Activated CD8-positive, alpha-beta memory T cell treated with anti-CD3 and anti-CD28 coated beads for 1 hour (primary cell): ENCODE measurements at places on chromosomes 2 and 18.

DNA sequence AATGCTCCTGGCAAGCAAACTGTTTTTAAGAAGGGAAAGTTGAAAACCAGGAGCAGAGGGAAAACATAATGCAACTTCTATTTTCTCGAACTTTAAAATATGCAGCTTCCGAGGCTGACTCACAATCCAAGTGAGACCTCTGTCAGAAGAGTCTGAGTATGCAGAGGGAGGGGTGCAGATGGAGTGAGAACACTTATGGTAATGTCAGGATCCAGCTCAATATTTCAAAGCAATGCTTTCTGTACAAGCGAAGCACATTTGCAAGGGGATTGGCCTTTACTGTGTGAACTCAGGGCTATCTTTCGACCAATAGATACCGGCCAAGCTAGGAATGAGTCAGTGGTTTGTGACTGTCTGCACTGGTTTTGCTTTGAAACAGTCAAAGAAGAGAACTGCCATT, 242.7 kb downstream of the CNTNAP5 start:
- DNase-seq: no peak

- no peak for DNase-seq
Observed at GRCh38 chr18:6557057-6557769, 142.5 kb upstream of the L3MBTL4 start.

DNA sequence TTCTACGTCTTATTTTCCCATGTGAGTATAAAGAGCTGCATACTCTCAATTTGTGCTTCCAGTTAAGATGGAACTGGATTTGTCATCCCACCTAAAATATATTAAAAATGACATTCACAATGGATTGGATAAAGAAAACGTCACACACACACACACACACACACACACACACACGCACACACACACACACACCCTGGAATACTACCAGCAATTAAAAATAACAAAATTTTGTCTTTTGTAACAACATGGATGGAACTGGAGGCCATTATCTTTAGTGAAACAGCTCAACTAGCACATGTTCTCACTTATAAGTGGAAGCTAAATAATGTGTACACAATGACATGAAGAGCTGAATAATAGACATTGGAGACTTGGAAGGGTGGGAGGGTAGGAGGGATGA, 3.8 kb upstream of the QPCT start:
- DNase-seq: no peak

DNA sequence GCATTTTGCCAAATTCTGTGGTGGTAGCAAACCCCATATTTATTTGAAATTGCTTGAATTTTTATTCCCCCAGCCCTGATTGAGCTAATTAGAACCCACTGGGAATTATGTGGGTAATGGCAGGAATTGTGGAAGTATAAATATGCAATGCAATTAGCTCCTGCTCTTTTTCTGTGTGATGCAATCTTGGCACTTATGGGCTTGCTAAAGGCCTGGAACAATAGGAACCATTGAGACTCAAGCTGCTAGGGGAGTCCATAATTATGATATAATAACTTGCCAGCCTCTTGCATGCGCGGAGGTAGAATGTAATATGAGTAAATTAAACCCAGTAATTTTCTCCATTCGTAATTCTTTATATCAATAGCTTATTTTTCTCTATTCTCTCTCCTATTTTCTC, 267.6 kb upstream of the THSD7B start:
- no peak for DNase-seq

DNA sequence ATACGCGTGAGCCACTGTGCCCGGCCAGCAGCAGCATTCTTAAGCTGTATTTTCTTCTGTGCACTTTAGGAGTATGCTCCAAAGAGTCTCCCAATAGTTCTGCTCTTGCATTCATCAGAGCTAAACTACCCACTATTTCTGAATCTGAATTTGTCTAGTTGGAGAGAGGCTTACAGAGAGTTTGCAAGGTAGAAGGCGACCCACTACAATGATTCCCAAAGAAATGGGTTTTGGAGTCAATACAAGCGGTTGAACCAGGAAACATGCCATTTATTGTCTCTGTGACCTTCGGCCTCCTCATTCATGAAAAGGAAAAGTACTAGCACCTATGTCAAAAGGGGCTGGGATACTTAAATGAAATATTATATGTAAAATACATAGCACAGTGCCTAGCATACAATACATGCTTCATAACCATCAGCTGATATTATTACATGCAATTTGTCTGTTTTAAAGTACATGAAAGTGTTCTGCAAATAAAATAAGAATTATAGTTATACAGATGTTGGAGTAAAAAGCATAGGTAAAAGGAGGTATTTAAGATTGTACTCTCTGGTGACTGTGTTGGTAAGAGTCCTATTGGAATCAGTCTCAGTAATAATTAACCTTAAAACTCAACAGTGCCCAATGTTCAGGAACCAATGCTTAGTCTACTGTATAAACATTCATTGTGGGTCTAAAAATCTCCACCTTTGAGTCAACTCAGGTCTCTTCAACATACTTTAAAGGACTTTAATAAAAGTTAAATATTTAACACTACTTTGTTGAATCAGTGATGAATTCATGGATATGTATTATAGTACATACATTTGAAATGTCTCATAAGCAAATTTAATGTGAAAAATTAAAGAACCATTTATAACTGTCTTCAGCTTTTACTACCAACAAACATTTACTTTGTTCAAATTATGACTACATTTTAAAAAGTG, 89.8 kb upstream of the GRB14 start:
- no peak for DNase-seq

- DNase-seq: no peak
Observed at GRCh38 chr2:211093743-211094303, 537.4 kb downstream of the CPS1 start.

GRCh38 chr2:64017811-64018700, 1.2 kb downstream of the VPS54 start:
- no peak for DNase-seq

- DNase-seq: no peak
Observed at GRCh38 chr2:145748927-145749326, 1229.0 kb upstream of the ZEB2 start.

- DNase-seq: no peak
Observed at GRCh38 chr18:53819671-53820070, 404.8 kb downstream of the MBD2 start.

DNA sequence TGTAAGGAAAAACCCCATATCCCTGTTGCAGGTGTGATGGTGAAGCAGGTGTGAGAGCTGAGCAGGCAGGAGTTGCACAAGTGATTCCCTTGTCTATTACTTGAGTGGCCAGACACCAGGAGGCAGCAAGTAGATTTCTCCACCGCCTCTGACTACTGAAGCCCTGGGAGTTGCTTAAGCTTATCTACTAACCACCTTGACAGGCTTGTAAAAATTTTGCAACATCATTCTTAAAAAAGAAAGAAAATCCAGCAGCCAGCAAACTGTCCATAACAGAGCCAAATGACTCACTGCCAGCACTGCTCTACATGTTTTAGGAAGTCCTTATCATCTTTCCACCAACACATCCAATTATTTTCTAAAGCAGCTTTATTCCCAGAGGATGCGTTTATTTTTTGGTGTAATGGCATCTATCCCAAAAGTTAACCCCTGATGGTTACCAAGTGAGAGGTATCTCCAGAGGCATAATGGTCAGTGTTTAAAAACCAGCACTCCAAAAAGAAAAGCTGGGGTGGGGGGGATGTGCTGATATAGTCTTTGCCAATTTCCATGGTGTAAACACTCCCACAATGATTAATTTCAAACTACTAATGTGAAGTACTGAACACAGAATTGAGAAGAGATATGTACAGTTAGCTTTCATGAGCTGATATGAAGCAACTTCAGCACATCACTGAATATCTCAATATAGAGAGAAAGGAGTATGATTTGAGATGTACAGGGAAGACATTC, 16.3 kb upstream of the GPR39 start:
- DNase-seq: no peak

DNA sequence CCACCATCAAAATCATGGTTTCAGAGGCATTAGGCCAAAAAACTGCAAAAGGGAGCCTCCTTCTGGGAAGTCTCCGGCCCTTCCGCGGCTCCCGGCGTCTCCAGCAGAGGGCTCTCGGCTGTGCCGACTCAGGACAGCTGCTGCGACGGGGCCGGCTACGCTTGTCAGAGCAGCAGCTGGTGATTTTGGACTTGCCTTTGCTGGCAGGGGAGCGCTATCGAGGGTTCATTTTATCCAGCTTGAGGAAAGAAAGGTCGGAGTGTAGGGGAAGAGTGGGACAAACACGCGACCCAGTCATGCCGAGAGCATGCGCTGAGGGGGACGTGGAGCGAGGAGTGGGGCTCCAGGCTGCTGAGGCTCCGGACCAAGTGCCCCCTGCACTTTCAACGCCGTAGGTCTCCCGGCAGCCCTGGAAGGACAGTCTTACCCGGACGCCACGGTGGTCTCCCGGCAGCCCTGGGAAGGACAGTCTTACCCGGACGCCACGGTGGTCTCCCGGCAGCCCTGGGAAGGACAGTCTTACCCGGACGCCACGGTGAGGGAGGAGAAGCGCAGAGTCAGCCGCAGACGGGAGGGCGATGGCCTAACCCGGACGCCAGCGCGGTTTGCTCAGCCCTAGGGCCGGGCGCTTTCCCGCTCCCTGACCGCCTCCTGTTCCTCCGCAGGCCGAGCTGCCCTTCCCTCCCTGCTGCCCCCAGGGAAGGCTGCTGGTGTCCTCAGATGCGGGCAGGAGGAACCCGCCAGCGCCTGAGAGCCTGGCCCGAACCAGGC, 21.7 kb downstream of the DDX18 start:
- DNase-seq: no peak

DNA sequence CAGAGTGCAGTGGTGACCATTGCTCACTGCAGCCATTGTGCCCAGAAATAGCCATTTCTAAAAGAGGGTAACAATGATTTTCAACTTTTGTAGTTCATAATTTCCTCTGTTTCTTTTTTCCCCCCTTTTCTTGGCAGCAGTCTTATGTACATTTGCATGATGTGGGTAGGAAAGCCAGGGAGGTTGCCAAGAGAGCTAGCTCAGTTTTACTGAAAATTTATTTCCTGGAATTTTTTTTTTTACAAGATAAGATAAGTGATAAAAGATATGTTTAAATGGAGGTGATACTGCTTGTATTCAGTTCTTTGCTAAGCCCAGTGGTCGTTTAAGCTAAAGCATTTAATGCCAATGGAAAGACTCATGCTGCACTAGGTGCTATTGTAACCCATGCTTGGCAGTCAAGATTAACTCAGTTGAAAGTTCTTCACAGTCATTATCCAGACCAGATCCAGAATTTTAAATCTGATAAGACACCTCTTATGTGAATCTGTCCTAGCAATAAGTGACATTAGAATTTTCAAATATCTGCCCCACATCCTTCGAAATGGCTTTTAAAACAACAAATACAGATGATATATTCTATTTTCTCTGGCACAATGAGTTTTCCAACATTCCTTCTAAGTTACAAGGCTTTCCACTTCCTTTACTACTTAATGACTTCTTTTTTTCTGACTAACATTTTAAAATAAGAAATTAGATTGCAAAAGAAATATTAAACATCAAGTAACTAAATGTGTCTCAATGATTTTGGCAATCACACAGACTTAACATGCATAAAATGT, 4.4 kb upstream of the ATP8B1 start:
- DNase-seq: no peak

DNA sequence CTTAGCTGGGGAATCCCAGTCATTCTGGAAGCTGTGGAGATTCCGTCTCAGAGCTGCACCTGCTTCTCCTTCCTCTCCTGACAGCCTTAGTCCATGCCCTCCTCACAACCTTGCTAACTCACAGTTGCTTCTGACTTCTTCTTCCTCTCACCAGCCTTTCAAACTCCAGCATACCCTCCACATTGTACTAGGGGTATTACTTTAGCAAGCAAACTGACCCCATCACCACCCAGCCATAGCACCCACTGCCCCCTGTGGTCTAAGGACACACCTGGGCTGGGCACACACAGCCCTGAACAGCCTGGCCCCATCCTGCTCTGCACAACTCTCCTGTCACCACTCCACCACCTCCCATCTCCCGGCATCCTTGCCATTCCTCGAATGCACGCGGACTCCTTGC, 208.2 kb downstream of the FBXO15 start:
- DNase-seq: no peak

GRCh38 chr2:109387221-109387735, 226.5 kb downstream of the SEPTIN10 start:
- no peak for DNase-seq

DNA sequence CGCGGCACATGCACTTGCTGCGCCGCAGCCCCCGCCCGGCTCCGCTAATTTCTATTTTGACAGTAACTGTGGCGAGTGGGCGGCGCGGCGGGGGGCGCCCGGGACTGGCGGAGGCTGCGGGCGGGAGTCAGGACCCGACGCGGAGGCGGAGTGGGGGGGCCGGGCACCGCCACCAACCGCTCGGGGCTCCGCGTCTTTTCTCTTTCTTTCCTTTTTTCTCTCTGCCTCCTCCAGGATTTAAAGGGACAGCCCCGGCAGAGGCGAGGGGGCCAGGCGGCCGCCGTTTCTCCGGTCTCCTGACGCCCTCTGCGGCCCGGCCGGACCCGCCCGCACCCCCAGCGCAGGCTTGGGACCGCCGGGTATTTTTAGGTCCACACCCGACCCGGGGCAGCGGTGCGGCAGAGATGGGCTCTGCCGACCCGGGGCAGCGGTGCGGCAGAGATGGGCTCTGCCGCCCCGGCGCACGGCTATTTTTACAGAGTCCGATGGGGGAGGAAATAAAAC, 460 bp upstream of the ZBTB7C start:
- no peak for DNase-seq

GRCh38 chr2:233252227-233252626, 754 bp downstream of the ATG16L1 start:
- DNase-seq: no peak

- DNase-seq: no peak
Observed at GRCh38 chr2:47079515-47080412, 75.3 kb downstream of the STPG4 start.

- DNase-seq: no peak
Observed at GRCh38 chr2:169860149-169860548, 32.9 kb downstream of the UBR3 start.

GRCh38 chr2:178298785-178299212, 104.5 kb downstream of the OSBPL6 start:
- no peak for DNase-seq

- DNase-seq: no peak
Observed at GRCh38 chr2:120204945-120205670, 18.1 kb downstream of the TMEM185B start.

DNA sequence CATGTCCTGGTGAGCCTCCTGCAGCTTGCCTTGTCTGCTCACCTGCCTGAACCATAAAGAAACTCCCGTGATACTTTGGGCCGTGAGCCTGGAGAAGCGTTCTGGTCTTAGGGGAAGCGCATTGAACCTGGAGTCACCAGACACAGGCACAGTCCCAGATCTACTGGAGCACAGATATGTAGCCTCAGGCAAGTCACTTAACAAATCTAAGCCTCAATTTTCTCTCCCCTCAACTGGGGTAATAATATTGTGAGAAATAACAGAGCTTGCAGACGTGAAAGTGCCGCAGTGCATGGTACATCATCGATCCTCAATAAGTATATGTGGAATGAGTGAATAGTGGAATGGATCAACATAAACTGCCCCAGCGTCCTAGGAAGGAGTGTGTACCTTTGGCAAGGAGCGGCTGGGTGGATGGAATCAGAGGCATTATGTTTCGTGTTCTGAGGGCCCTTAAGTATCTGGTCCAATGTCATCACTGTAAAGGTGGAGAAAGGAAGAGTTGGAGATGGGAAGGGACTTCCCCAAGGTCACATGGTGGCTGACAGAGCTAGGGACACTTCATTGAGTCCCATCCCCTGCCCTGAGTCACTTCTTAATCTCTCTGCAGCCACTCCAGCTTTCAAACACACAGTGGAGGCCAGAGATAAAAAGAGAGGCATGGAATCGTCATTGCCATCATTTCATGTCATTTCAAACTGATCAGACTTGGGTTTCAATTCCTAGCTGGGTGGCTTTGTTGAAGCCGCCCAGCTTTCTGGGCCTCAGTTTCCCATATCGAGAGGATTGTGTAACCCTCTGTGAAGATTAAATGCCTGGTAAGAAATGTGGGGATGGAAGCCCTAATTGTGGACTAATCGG, 172.4 kb downstream of the DDX1 start:
- no peak for DNase-seq
